Stimulated activated CD4-positive, alpha-beta T cell treated with anti-CD3 and anti-CD28 coated beads, Interleukin-1b, Interleukin-23, amount 100 ng/mL, for 4 hours (primary cell): ENCODE measurements at places on chromosomes 12 and 14.

DNA sequence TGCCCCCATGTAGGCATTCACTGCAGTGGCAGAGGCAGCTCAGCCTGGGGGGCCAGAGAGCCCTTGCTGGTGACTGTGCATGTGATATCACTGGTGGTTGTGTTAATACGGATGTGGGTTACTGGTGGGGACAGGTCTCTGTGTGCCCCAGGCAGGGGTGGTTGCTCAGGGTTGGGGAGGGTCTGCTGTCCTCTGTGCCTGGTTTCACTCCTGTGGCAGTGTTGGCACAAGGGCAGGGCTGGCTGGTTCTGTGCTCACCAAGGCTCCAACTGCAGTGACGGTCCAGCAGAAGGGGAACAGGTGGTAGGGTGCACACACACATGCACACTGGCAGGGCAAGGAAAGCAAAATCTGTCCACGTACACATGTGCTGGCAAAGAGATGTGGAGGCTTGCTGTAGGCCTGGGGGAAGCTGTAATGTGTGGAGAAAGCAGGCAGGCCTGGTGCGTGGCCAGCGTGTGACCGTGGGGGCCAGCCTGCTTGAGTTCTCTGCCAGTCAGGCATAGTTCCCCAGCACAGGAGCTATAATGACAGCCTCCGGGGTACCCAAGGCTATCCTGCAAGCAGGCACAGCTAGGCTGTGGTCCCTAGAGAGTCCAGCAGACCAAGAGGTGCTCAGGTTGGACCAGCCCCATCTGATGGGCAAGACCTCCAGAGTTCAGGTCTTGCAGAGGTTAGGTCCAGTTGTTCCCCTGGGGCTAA is 254.6 kb downstream of the FBXL14 start:
- DNase-seq: no peak

DNA sequence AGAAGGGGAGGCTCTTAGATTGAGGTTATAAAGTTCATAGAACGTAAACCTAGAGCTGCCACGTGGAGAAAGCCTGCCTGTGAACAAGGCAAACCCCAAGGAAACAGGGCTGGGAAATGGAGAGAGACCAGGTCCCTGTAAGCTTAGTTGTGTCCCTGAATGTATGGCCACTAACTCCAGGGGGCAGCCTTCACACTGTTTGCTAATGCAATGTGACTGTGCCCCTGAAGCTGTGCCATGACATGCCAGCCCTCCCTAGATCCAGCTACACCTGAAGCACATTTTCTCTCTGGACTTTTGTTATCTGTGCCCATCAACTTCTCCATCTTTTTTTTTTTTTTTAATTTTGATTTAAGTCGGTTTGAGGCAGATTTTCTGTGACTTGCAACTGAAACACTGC is 60.6 kb upstream of the TMCC3 start:
- DNase-seq: peak; percentile 5

GRCh38 chr12:4030929-4031702 is 157.9 kb upstream of the PARP11 start:
- DNase-seq: peak; percentile 78

GRCh38 chr12:9096563-9097176 is 19.0 kb downstream of the A2M start:
- DNase-seq: no peak

- DNase-seq: no peak
These were observed 76.1 kb upstream of the RFX4 start for GRCh38 chr12:106506691-106507090.

GRCh38 chr12:41014643-41015020 is 173.5 kb upstream of the PDZRN4 start:
- no peak for DNase-seq
